Coronary artery (tissue), 2 donors: ENCODE measurements at places on chromosomes 6 and 20.

DNA sequence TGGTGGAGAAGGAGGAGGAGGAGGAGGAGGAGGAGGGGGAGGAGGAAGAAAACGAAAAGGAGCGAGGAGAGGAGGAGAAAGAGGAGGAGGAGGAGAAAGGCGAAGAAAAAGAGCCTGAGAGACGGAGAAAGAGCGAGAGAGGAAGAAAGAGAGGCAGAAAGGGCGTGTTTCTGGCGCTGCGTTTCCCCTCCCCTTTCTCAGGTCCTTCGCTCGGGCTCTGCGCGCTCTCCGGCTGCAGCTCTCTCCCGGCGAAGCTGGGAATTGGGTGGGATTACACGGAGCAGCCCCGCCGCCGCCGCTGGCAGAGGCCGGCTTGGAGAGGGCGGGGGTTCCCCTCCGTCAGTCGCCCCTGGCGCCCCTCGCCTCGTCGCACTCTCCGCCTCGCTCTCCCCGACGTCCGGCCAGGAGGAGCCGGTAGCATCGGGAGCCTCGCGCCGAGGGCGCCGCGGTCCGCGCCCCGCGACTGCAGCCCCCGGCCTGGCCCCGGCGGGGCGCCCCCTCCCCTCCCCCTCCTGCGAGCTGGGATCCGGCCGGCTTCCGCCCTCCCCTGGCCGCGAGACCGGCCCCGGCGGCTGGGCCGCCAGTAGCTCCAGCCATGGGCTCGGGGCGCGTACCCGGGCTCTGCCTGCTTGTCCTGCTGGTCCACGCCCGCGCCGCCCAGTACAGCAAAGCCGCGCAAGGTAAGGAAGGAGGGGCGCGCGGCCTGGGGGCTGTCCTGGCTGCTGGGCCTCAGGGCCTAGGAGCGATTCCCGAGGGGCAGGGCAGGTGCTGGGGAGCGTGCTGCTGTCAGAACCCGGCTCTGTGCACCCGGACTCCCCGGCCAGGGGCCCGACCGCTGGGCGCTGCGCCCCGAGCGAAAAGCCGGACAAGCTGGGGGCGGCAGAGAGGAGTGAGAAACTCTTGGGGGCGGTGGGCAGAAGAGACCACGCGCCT lies at the start of gene SCUBE3:
Gene SCUBE3 (plus strand): TSS at position 133 of the 933 bp plus-strand sequence. CDS start 463 bp downstream, at position 596.
- DNase-seq, result no peak

DNA sequence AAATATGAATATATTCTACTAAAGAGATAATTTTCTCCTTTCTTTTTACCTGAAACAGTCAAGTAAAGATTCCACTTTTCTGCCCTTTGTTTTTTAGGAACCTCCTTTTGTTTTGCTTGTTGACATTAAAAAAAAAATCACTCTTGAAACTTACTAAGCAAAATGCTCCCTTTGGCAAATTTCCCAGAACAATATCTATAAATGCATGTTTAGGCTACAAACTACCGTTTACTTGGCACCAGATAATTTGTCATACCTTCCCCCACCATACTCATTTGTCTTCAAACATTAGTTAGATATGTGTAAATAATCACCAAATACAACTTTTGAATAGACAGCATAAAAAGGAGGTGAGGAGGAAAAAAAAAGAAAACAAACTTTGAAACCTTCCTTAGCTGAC lies 604.7 kb downstream of the RFPL4B start:
- DNase-seq, result no peak

DNA sequence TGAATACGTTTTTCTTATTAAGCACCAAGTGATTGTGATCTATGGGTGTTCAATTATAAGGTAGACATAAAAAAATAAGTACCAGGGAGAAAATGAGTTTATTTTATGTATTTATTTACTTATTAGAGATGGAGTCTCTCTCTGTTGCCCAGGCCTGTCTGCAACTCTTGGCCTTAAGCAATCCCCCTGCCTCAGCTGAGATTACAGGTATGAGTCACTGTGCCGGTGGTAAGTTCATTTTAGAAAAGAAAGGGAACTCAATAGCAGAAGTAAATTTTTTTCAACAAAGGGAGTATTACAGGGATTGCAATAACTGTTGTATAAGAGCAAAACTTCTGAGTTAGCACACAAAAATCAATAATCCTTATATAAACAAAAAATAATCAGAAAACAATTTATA lies 98.7 kb upstream of the FUT9 start:
- DNase-seq, result no peak

DNA sequence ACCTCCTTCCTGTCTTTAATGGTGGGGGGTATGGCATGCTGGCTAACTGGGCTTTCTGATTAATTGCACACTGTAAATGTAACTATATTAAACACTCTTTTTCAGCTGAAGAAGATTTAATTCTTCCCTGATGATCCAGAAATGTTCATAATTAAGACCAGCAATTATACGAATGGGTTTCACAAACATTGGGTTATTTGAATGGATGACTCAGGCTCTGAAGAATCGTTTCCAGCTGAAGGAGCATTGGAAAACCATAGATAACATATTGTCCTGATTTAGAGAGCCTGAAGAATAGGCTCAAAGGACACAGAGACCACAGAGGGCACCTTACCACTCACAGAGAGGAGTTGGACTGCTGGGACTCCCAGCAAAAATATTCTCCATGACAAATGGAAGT lies 130.7 kb upstream of the SSTR4 start:
- no peak for DNase-seq

GRCh38 chr6:106413722-106414121 lies 53.2 kb downstream of the CRYBG1 start:
- no peak for DNase-seq

GRCh38 chr6:16163535-16164300 lies 34.8 kb downstream of the MYLIP start:
- no peak for DNase-seq

DNA sequence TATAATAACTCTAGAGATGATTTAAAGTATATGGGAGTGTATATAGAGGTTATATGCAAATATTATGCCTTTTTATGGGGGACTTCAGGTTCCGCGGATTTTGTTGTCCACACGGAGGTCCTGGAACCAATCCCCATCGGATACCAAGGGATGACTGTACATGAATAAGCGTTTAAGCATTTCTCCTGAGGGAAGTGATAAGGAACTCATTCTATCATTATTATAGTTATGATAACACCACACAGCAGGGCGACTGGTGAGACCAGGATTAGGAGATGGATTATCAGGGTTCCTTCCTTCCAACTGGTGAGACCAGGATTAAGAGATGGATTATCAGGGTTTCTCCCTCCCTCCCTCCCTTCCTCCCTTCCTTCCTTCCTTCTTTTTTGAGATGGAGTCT lies 6.6 kb downstream of the ECI2 start:
- no peak for DNase-seq

- DNase-seq, result no peak
Observed at GRCh38 chr6:30879684-30880427, 4.5 kb upstream of the DDR1 start.

DNA sequence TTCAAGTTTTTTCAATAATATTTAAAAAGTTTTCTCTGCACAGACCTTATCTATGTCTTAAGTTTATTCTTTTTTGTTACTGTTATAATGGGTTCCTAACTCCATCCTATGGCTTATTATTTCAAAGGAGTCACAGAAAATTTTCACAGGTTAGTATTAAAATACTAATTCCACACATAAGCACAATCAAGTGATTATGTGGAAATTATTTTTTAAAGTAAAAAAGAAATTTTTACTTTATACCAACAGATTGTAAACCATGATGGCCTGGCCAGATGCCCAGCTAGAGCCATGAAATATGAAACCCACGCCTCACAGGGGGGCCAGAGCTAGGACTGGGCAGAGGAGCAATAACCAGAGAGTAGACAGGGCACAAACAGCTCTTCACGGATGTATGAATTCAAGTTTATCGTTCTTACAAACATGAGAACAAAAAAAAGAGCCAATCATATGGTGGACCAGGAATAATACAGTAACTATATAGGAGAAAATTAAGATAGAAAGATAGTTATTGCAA lies 34.0 kb downstream of the NUDT3 start:
- DNase-seq, result no peak

DNA sequence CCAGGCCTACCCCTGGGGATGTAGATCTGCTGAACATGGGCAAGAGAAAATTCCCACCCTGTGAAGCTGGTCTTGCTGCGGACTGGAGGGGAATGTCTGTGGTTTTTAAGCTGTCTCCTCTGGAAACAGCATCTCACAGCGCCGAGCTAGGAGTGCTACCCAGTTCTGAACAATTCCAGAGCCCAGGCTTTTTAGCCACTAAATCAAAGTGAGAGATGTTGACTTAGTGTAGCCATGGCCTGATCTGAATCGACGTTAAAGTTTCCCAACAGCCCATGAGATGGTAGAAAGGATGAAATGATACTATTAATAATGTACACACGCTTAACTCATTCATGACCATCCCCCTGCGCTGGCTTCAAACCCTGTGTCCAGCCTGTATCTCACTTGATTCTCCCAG lies 63.7 kb downstream of the KCNB1 start:
- no peak for DNase-seq

DNA sequence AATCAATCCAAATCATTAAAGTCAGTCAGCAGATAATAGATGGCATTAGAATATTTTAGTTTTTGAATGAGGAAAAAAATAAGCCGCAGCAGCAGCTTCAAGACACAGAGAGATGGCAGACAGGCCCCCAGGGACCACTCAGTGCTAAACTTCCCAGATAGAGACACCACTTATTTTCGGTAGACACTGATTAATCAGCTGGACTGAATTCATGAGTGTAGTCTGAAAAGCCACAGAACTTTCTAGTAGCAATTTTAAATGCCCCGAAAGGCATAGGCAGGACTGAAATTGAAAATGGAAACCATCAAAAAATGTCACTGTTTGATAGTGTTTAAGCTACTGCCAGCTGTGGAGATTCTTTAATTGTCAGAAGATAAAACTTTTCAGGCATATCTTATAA lies 3.1 kb upstream of the CLDN20 start:
- DNase-seq, result no peak

GRCh38 chr6:14283600-14284235 lies 166.1 kb downstream of the CD83 start:
- no peak for DNase-seq

DNA sequence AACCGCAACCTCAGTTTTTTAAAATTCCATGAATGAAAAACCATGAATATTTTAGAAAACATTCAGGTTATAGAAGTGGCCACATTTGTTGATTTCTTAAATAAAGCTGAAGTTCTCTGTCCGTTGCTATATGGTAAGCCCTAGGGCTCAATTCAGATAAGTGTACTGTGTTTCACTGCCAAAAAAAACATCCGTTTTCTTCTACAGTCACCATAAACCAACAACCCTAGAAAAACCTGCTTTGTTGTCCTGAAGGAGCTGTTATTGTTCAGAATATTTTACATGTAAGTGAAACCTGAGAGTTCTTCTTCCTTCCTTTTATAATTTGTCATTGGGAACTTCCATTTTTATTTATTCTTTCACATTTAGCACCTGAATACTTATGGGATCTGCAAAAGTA lies 274.1 kb downstream of the TFAP2A start:
- DNase-seq, result no peak

DNA sequence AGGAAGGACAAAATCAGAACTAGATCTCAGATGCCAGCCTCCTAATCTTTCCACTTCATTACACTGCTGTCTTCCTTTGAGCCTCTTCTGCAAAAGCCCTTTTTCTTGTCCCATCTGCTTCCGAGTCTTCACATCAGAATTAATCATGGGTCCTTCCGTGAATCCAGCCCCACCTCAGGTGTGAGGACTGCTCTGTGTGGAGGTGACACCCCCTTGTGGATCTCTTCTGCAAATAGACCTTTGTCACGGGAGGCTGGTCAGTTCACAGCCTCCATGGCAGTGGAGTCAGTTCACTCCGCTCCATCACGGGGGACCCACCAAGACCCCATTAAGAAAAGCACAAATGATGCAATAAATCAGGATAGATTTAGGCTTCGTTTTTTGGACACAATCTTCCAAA lies 171.1 kb downstream of the ADAT2 start:
- no peak for DNase-seq

GRCh38 chr20:48691523-48691922 lies 136.3 kb downstream of the PREX1 start:
- no peak for DNase-seq

DNA sequence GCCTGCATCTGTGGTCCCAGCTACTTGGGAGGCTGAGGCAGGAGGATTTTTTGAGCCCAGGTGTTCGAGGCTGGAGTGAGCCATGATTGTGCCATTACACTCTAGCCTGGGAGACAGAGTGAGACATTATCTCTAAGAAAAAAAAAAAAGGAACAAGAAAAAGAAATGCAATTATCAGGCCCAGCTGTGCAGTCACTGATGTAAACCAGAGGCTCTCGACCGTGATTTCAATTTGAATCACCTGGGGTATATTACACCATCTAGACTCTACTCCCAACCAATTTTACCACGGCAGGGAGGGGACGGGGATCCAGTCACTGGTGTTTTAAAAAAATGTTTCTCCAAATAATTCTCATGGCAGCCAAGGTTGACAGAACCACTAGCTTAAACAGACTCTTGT lies 48.8 kb upstream of the NKX2-2 start:
- DNase-seq, result no peak

DNA sequence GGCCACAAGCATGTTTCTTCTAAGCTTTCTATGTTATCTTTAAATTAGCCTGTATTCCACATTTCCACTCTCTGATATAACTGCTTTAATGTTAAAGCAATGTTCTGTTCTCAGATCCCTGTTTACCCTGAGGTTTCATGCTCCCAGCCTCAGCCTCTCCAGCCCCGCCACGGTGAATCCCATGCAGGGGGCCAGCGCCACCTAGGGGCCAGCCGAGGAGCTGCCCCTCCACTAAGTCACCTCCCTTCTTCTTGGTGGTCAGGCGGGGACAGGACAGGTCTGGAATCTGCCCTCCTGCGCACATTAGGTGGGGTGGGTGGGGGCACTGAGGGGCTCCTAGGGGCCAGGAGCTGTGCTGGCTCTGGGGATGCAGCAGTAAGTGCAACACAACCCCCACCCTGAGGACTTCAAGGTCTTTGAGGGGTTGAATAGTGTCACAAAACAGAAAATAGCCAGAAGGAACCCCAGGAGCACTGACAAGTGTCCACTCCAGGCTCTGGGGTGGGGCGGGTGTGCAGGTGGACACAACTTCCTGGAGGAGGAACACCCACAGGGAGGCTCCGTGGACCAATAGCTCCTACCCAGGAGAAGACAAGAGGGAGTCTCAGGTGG lies 61.6 kb downstream of the RAB44 start:
- DNase-seq, result peak; percentile 88

- DNase-seq, result no peak
Observed at GRCh38 chr6:108383981-108384380, 89.1 kb downstream of the AFG1L start.

DNA sequence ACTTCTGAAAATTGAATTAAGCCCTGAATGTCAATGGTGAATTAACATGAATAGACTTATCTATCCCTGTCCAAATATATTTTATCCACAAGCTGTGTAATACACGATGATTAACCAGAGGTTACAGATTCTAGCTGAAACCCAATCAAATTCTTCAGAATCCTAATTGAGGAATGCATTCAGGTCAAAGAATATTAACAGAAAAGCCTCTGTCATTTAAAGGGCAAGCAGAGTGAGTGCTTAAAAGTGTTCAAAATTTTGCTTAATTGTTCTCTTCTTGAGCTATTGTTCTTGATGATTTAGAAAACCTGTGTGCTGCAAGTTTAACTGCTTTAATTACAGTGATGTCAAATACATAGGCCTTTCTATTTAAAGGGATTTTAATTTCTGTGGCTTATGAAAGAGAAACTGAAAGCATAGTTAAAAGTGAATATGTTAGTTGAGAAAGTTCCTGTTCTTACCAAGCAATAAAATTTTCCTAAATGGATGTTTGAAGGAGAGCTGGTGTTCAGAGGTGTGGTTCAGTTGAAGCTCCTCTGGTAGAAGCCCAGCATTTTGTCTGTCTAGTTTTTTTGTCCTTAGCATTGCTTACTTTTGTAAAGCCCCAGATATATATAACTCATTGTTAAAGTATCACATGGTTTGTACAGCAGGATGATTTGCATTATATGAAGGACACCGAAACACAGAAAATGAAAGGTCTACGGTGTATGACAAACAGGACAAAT lies 466.3 kb upstream of the PLCB4 start:
- no peak for DNase-seq

GRCh38 chr6:89834884-89835792 lies 5.5 kb downstream of the CASP8AP2 start:
- peak; percentile 36 for DNase-seq
